RPMI7951 (cell line): ENCODE measurements at places on chromosomes 7 and 10. TPM values are rescaled to one million over a fixed set of nuclear protein-coding genes. Genes with fewer than 3 reads are reported as not detected.

SKIDA1 gene
- 0.48 and 0.88 TPM in 2 replicates for total RNA-seq

NUTM2A gene
- not detected in 2 replicates for total RNA-seq

SLC18A2 gene
- not detected in 2 replicates for total RNA-seq

C7orf57 gene
- total RNA-seq, result 0.59 and 1.4 TPM in 2 replicates

DNA sequence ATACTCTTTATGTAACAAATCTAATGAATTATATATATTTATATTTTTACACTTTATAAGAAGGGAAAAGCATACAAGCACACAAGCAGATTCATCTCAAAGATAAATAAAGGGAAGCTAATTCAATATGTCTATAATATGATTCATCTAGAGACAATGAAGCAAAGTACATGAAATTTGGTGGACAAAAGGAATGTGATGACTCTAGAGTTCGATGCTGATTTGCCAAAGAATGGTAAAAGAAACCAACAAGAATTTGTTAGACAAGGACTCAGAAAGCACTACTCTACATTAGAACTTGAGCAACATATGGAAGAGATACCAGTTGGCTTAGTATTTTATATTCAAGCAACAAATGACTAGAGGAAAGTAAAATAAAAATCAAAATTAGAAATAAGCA, 536.5 kb upstream of the TEX47 start:
- no peak for DNase-seq

GRCh38 chr7:119929891-119930290, 343.1 kb upstream of the KCND2 start:
- no peak for DNase-seq

GRCh38 chr10:96740579-96741281, 20.4 kb upstream of the PIK3AP1 start:
- no peak for DNase-seq

GRCh38 chr7:26295015-26295414, 3.4 kb downstream of the SNX10 start:
- no peak for DNase-seq

GRCh38 chr10:44576702-44577191, 191.8 kb upstream of the CXCL12 start:
- DNase-seq, result no peak

DNA sequence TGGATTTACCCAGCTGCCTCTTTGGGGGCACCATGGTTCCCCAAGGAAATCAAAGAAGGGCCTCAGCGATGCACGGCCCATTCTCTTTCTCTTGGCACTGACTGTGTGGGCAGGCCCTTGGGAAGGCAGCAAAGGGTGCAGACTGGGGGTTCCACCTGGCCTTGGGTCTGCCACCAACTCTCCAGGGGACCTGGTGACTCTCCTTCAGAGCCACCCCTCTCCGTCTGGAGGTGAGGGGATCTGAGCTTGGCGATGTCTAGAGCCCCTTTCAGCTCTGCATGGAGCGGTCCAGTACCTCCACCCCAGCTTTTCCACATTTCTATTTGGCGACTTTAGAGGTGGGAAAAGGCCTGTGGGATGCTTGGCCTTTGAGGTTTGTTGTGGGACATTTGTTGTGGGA, 69.1 kb downstream of the C10orf120 start:
- DNase-seq, result no peak

GRCh38 chr10:17768957-17769356, 17.0 kb downstream of the TMEM236 start:
- no peak for DNase-seq
